ENCODE measurements at places on chromosomes 16 and 17. TPM values are rescaled to one million over a fixed set of nuclear protein-coding genes. Genes with fewer than 3 reads are reported as not detected.
A peak's percentile ranks its signal among the peaks of the same experiment; 100 is the strongest.

DNA sequence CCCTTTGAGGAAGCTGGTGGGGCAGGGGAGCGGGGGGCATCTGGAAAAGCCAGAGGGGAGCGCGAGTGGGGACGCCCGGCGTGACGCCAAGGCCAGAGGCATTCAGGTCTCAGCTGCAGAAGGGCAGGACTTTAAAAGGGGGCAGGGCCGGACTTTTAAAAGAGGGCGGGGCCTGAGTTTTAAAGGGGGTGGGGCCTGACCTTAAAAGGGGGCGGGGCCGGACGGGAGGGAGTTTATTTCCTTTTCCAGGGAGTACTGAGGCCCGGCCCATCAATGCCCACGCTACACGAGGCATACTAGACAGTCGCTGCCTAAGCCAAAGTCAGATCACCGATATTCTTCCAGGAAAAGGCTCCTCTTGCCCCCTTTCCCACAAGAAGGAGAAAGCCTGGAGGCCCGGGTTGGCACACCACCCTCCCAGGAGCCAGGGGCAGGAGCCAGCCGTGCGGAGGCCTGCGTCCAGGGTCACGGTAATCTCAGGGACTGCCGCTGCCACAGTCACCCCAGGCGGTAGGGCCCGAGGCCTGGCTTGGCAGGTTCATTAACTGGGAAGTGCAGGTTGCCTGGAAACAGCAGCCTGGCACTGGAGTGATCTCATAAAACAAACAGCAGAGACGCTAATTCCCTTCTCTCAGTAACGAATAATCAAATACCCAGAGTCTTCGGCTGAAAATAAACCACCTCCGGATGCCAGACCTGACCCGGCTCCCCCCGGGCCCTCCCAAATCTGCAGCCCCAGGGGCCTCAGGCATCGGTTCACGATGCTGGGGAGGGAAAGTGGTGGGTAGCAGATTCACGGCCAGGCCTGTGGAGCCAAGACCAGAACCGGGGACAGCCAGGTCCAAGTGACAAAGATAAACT lies 90.7 kb downstream of the TIMM22 start:
- peak; percentile 81 for DNase-seq
- no peaks in the 10 kb centered on the region for H3K27me3 ChIP-seq
- peak overlapping the region; percentile 61 for H3K27ac ChIP-seq
- no peak overlapping the region for H3K4me3 ChIP-seq
- H3K36me3 ChIP-seq, result peaks cover 42% of the 10 kb centered on the region

- H3K4me3 ChIP-seq, result no peak overlapping the region
- no peaks in the 10 kb centered on the region for H3K27me3 ChIP-seq
- peaks cover 16% of the 10 kb centered on the region for H3K4me1 ChIP-seq
- H3K27ac ChIP-seq, result no peak overlapping the region
These were observed 18.9 kb downstream of the SNX11 start for GRCh38 chr17:48126532-48126850.

- H3K27ac ChIP-seq, result no peak overlapping the region
- no peaks in the 10 kb centered on the region for H3K27me3 ChIP-seq
- H3K4me1 ChIP-seq, result no peaks in the 10 kb centered on the region
- no peak overlapping the region for H3K4me3 ChIP-seq
- no peak for DNase-seq
These were observed 1130.4 kb downstream of the CDH8 start for GRCh38 chr16:60905811-60906210.

DNA sequence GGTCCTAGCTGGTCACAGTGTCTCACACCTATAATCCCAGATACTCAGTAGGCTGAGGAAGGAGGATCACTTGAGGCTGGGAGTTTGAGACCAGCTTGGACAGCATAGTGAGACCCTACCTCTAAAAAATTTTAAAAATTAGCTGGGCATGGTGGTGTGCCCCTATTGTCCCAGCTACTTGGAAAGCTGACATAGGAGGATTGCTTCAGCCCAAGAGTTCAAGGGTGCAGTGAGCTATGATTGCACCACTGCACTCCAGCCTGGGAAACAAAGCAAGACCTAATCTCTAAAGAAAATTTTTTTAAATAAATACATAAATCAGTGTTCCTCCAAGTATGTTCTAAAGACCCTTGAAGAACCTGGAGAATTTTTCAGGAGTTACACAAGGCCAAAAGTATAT lies 50.6 kb upstream of the GNAO1 start:
- peaks cover 9% of the 10 kb centered on the region for H3K4me1 ChIP-seq
- H3K4me3 ChIP-seq, result no peak overlapping the region
- H3K27ac ChIP-seq, result no peak overlapping the region

GRCh38 chr17:32688221-32688620 lies 188.7 kb downstream of the MYO1D start:
- no peak for DNase-seq
- no peak overlapping the region for H3K4me3 ChIP-seq
- H3K36me3 ChIP-seq, result no peaks in the 10 kb centered on the region
- no peaks in the 10 kb centered on the region for H3K4me1 ChIP-seq
- H3K27me3 ChIP-seq, result no peaks in the 10 kb centered on the region

DNA sequence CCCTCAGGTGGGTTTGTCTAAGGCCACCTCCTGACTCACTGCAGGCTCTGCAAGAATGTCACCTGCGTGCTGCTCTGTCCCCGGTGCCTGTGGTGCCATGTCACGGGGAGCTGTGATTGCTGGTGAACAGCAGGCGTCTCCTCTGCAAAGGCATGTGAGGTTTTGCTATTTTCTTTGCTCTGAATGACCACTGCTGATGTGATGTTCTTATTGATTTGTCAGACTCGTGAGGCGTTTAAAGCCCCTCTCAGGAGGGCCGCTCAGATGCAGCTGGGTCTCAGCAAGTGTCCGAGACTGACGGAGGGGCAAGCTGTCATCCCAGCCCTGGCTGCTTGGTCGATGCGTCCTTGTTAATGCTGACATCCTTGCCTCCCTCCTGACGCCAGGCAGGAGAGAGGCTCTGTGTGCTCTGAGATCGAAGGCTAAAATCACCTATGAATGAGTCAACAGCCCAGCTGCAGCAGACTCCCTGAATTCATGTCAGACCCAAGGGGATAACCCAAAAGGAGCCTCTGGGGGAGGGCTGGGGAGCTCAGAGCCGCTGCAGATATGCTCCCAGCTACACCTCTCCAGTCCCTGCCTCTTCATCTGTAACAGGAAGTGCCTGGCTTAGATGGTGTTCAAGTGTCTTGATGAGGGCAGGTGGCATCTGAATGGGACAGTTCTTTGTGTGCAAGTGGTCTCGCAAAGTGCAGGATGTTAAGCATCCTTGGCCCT lies 11.8 kb upstream of the PEMT start:
- no peaks in the 10 kb centered on the region for H3K4me1 ChIP-seq
- H3K27ac ChIP-seq, result no peak overlapping the region
- no peak for DNase-seq

- H3K4me3 ChIP-seq, result no peak overlapping the region
- no peak overlapping the region for H3K27ac ChIP-seq
- no peaks in the 10 kb centered on the region for H3K27me3 ChIP-seq
- DNase-seq, result no peak
- no peaks in the 10 kb centered on the region for H3K4me1 ChIP-seq
These were observed 265.9 kb downstream of the WWOX start for GRCh38 chr16:78365366-78365765.

DNA sequence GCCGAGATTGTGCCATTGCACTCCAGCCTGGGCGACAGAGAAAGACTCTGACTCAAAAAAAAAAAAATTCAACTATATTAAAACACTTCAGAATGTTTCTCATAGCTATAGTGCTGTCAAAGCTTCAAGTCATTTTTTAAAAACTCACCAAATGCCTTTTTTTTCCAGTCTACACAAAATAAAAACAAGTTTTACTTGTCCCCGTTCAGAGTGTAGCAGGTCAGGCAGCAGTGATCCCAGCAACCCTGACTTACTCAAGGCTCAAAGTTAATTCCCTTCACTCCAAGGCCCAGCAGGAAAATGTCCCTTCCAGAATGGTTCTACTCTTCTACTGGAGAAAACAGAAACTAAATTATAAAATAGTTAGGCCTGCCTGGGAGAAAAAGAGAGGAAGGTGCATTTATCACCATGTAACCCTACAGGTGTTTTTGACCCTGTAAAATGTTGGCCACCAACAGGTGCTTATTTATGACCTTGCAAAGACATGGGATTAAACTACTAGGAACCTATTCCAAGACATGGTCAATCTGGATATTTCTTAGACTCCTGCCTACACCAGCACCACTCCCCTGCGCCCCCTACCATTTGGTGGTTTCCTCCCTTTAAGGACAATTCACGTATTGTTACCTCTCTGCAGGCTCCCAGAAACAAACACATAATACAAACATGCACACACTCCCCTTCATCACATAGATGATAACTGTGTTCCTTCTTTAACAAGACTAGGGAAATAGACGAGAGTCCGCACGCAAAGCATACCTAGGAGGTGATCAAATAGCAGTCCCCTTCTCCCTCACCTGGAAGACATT lies 5.4 kb downstream of the AMFR start:
- peak; percentile 78 for DNase-seq
- H3K27me3 ChIP-seq, result no peaks in the 10 kb centered on the region
- peaks cover 19% of the 10 kb centered on the region for H3K36me3 ChIP-seq
- peak overlapping the region; percentile 51 for H3K4me3 ChIP-seq
- peaks cover 37% of the 10 kb centered on the region for H3K4me1 ChIP-seq

DNA sequence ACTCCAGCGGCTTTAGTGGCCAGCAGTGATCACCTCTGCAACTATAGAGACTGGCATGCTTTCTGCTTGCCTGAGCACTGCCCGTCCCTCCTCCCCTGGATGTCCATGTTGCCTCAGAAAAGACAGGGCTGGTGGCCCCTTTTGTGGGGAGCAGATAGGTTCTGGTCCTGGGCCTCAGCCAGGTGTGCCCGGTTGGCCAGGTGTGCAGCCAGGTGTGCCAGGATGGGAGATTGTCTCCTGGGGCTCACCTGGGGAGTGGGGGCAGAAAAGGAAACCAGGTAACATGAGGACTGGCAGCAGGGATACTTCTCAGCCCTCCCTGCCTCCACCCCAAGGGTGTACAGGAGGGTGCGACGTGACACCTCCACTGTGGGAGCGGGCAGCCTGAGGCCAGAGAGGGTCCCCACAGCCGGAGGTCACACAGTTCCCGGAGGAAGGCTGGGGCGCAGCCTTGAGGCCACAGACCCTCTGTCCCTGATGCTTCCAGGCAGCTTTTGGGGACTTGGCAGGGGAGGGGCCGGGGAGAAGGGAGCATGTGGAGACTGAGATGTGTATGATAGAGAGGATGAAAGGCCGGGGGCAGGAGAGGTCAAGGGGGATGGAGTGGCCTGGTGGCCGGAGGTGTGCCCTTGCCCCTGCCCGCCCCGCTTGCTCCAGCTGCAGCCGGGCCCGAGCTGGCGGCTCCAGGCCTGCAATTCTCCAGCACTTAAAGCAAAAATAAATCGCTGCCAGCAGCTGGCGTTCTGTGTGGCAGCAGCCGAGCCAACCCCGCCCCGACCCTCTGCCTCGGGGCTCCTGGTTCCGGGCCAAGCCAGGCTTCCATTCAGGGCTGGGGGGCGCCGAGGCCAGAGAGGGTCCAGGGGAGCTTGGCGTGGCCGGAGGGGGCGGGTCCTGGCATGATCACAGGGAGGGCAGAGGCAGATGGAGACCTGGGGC lies 6.7 kb downstream of the KCNJ12 start:
- DNase-seq, result no peak
- no peaks in the 10 kb centered on the region for H3K4me1 ChIP-seq
- H3K27me3 ChIP-seq, result peaks cover 50% of the 10 kb centered on the region
- no peaks in the 10 kb centered on the region for H3K36me3 ChIP-seq

DNA sequence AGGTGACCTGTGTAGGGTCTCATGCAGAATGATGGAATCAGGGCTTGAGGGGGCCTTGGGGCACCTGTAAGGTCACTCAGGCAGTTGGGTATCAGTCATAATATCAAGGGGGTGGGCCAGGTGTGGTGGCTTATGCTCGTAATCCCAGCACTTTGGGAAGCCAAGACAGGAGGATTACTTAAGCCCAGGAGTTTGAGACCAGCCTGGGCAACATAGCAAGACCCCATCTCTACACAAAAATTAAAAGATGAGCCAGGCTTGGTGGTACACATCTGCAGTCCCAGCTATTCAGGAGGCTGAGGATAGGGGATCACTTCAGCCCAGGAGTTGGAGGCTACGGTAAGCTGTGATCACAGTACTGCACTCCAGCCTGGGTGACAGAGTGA lies 7.5 kb downstream of the ERN2 start:
- H3K27ac ChIP-seq, result no peak overlapping the region
- DNase-seq, result no peak
- H3K4me1 ChIP-seq, result peaks cover 9% of the 10 kb centered on the region
- no peaks in the 10 kb centered on the region for H3K27me3 ChIP-seq
- no peak overlapping the region for H3K4me3 ChIP-seq

- no peaks in the 10 kb centered on the region for H3K27me3 ChIP-seq
- DNase-seq, result no peak
- H3K27ac ChIP-seq, result no peak overlapping the region
- H3K4me3 ChIP-seq, result peak overlapping the region; percentile 68
- H3K4me1 ChIP-seq, result peaks cover 44% of the 10 kb centered on the region
- H3K36me3 ChIP-seq, result peaks cover 51% of the 10 kb centered on the region
These were observed 857 bp downstream of the TMC8 start for GRCh38 chr17:78131172-78132083.

DNA sequence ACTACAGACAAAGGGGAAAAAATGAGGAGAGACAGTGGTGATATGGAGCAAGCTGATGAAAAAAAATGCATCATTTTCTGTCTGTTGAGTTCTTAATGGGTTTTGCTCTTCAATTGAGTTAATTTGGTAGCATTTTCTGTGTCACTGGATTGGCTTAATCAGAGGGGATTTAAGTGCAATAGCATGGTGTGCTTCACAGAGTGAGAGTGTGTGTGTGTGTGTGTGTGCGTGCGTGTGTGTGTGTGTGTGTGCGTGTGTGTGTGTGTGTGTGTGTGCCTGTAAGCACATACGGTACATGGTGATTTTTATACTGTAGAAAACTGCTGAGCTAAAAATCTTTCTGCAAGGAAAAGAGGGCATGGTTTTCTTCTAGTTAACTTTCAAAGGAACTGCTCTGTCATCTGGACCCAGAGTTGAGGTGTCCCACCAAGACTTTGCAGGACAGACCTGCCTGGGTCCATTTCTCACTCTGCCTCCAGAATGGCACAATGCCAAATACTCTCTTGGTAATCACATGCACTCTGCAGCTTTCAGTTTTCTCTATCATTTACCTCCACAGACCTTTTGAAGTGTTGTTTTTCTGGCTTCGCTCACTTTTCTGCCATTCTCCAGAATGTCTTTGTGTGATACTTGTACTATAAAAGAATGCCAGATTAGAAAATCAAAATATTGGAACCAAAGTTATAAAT lies 952.6 kb upstream of the SOX9 start:
- no peak overlapping the region for H3K4me3 ChIP-seq
- peaks cover 28% of the 10 kb centered on the region for H3K27me3 ChIP-seq
- peaks cover 13% of the 10 kb centered on the region for H3K4me1 ChIP-seq
- no peak overlapping the region for H3K27ac ChIP-seq

DNA sequence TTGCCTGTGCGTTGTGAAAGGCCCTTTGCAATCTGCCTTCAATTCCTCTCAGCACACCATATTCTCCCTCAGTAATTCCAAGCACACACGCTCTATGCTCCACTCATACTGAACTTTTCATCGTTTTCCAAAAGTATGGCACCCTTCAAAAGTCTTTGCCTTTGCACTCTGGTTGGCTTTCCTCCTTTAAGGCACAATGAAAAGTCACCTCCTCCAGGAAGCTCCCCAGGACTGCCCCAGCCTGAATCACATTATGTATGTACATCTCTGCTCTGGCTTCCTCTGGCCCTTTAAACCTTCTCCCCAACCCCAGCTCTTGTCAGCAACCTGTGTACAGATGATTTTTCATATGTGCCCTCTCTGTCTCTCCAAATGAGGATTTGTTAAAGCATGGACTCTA lies 250.7 kb downstream of the MAF start:
- H3K4me1 ChIP-seq, result no peaks in the 10 kb centered on the region
- DNase-seq, result no peak
- no peak overlapping the region for H3K27ac ChIP-seq
- peaks cover 38% of the 10 kb centered on the region for H3K27me3 ChIP-seq
- H3K36me3 ChIP-seq, result no peaks in the 10 kb centered on the region

The CCL23 gene
- total RNA-seq, result not detected

The OR1D5 gene
- total RNA-seq, result not detected

The TEKT3 gene
- total RNA-seq, result not detected

The LLGL2 gene
- total RNA-seq, result 208 TPM

The ARSG gene
- total RNA-seq, result 2.4 TPM

The KRTAP4-6 gene
- not detected for total RNA-seq

Measured in Calu3 (cell line).